Vagina (tissue), 2 donors: ENCODE measurements at places on chromosomes 7 and 10.

GRCh38 chr10:117223693-117224430 is 17.1 kb upstream of the SLC18A2 start:
- DNase-seq, result no peak
- H3K4me3 ChIP-seq, result no peak overlapping the region
- no peak overlapping the region for H3K27ac ChIP-seq
- H3K36me3 ChIP-seq, result no peaks in the 10 kb centered on the region

- H3K36me3 ChIP-seq, result no peaks in the 10 kb centered on the region
- H3K4me3 ChIP-seq, result no peak overlapping the region
- H3K27me3 ChIP-seq, result no peaks in the 10 kb centered on the region
- H3K4me1 ChIP-seq, result peaks cover 12% of the 10 kb centered on the region
Observed at GRCh38 chr7:106731187-106731586, 70.2 kb upstream of the CCDC71L start.

DNA sequence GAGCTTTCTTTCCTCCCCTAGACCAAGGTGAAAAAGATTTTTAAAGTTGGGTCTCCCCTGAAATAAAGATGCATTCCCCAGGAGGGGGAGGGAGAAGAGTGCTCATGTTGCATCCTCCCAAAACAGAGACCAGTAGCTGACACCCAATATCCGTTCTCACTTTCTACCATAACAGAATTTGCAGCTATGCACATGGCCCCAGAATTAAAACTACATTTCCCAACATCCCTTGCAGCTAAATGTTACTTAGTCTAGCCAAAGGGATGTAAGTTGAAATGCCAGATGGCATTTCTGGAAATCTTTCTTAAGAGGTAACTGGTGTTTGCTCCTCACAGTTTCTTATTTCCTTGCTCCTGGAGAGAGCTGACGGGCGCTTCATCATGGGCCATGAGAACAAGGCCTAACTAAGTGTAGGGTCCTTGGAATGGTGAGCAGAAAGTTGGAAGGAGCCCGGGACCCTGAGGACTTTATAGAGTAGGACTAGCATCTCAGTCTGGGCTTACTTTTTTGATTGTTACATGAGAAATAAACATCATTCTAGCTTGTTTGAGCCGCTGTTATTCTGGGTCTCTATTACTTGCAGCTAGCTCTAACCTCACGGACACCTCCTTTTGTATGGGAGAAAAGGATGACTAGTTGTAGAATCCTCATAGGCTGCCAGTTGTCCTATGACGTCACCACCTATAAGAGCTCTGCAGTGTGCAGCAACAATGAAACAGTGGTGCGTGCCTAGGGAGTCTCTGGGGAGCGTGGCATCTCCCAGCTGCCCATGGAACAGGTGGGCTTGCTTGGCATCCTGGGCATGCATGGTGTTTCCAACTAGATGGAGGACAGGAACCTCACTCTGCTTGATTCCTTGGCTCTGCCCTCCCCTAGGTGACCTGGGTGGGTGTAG is 46.1 kb upstream of the EXOC6 start:
- H3K36me3 ChIP-seq, result no peaks in the 10 kb centered on the region
- no peak for DNase-seq
- no peak overlapping the region for H3K4me3 ChIP-seq
- no peak overlapping the region for H3K27ac ChIP-seq

DNA sequence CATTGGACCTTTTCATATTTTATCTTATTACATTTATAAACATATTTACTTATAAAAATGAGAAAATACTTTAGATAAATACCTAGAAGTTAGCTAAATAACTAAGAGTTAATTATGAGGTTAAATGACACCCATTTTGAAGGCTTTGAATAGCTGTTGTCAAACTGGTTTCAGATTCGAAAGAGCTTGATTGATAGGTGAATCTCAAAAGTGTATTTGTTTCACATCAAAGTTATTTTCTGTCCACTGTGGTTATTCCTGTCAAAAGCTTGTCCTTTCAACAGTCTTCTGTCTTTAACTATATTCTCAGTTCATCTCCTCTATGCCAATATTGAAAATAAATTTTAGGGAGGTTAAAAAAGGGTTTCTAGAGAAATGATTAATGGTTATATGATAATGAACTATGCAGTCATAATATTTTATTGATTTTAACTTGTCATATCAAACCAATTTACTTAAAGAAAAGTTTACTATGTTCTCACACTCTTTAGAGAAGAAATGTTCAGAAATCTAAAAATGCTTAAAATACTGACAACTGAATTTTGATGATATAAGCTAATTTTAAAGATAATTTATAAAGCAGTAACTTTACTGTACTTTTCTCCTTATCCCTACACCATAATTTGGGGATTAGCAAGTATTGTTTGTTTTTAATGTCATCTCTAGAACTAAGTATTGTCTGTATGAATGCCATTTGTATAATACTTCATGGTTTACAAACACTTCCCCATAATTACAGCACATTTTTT is 72.0 kb upstream of the FOXP2 start:
- H3K36me3 ChIP-seq, result no peaks in the 10 kb centered on the region
- no peak for DNase-seq
- H3K4me1 ChIP-seq, result no peaks in the 10 kb centered on the region

DNA sequence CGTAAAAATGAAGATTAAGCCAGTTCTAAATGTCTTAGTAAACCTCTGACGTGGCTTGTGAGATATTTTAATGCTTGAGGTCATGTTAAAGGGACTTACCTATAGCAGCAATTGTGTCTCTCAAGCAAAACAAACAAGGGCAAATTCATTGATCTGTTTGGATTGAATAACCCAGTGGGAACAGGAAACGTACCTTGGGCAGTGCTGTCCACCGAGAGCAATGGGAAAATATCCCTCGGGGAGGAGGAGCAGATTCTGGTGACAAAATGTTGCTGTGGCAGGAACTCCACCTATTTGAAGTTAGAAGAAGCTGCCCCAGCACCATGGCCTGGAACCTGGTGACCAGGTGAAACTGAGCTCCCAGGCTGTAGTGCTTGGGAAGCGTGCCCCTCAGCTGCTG is 107.1 kb upstream of the FZD8 start:
- no peak for DNase-seq
- H3K4me1 ChIP-seq, result no peaks in the 10 kb centered on the region
- H3K27me3 ChIP-seq, result no peaks in the 10 kb centered on the region
- no peak overlapping the region for H3K27ac ChIP-seq
- H3K4me3 ChIP-seq, result no peak overlapping the region
- no peaks in the 10 kb centered on the region for H3K36me3 ChIP-seq

GRCh38 chr10:97701438-97702069 is 12.0 kb upstream of the MARVELD1 start:
- H3K27me3 ChIP-seq, result no peaks in the 10 kb centered on the region
- H3K4me1 ChIP-seq, result no peaks in the 10 kb centered on the region
- DNase-seq, result no peak
- H3K27ac ChIP-seq, result no peak overlapping the region
- no peak overlapping the region for H3K4me3 ChIP-seq

- H3K4me1 ChIP-seq, result no peaks in the 10 kb centered on the region
- no peaks in the 10 kb centered on the region for H3K36me3 ChIP-seq
- no peaks in the 10 kb centered on the region for H3K27me3 ChIP-seq
- DNase-seq, result no peak
- H3K27ac ChIP-seq, result no peak overlapping the region
Observed at GRCh38 chr7:146956321-146956720, 839.7 kb downstream of the CNTNAP2 start.

- no peak for DNase-seq
- no peaks in the 10 kb centered on the region for H3K36me3 ChIP-seq
- no peak overlapping the region for H3K4me3 ChIP-seq
- peaks cover 15% of the 10 kb centered on the region for H3K4me1 ChIP-seq
Observed at GRCh38 chr7:134720091-134720935, 59.1 kb upstream of the CALD1 start.

GRCh38 chr7:90592033-90592432 is 4.1 kb upstream of the CDK14 start:
- H3K4me3 ChIP-seq, result no peak overlapping the region
- no peaks in the 10 kb centered on the region for H3K4me1 ChIP-seq
- DNase-seq, result no peak
- no peak overlapping the region for H3K27ac ChIP-seq

DNA sequence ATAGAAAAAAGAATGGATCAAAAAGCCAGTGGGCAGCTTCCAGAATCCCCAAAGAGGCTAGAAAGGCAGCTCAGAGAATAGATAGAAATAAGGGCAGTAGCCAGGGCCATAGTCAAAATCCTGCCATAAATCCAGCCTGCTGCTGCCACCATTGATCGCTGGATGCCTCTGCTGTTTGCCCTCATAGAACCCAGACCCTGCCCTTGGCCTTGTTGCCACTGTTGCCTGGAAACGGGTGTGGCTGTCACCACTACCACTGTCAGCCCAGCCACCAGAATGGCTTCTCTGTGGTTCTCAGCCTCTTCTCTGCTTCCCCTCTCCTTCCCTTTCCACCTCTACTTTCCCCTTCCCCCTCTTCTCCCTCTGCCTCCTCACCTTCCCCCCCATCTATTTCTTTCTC is 57.8 kb downstream of the HHEX start:
- no peaks in the 10 kb centered on the region for H3K27me3 ChIP-seq
- no peak overlapping the region for H3K27ac ChIP-seq
- H3K4me1 ChIP-seq, result no peaks in the 10 kb centered on the region
- H3K36me3 ChIP-seq, result no peaks in the 10 kb centered on the region

GRCh38 chr10:79378383-79378646 is 31.0 kb downstream of the PPIF start:
- H3K27ac ChIP-seq, result no peak overlapping the region
- no peak overlapping the region for H3K4me3 ChIP-seq
- DNase-seq, result peak; percentile 81
- H3K36me3 ChIP-seq, result no peaks in the 10 kb centered on the region

DNA sequence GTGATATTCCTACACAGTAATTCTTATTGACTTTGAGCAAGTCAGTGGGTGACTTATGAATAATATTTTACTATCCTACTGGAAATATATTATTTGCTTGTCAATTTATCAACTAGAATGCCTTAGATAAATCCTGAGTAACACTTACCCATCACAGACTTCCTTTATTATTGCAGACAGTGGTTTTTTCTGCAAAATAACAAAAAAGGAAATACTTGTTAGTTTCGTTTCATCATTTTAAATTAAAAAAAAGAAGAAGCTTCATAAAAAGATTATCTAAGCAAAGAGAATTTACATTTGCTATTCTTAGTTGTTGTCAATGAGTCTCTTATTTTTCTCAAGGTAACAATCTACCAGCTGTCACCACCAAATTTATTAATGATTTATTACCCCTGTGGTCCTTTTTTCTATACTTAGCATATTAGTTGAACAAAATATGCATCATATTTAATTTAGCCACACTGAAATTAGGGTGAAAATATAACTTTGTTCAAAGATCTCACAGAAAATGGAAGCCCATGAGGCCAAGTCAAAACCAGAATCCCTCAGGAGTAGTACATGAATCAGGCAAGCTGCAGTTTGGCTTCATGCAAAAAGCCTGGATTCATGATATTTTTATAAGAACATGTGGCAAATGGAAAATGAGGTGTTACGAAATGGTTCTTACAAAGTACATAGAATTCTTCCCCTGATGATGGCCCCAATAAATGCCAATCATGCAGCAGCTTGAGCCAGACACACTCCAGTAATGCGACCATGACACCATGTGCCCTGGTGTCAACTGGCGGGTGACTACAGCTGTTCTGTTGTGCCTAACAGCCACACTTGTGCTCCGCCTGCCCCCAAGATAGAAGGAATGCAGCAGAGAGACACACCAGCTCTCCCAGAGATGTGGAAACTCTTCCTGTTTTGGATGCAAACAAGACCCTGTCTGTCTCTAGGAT is 132.6 kb downstream of the ELMO1 start:
- no peaks in the 10 kb centered on the region for H3K36me3 ChIP-seq
- H3K4me3 ChIP-seq, result no peak overlapping the region
- DNase-seq, result peak; percentile 92
- no peak overlapping the region for H3K27ac ChIP-seq
- no peaks in the 10 kb centered on the region for H3K27me3 ChIP-seq

DNA sequence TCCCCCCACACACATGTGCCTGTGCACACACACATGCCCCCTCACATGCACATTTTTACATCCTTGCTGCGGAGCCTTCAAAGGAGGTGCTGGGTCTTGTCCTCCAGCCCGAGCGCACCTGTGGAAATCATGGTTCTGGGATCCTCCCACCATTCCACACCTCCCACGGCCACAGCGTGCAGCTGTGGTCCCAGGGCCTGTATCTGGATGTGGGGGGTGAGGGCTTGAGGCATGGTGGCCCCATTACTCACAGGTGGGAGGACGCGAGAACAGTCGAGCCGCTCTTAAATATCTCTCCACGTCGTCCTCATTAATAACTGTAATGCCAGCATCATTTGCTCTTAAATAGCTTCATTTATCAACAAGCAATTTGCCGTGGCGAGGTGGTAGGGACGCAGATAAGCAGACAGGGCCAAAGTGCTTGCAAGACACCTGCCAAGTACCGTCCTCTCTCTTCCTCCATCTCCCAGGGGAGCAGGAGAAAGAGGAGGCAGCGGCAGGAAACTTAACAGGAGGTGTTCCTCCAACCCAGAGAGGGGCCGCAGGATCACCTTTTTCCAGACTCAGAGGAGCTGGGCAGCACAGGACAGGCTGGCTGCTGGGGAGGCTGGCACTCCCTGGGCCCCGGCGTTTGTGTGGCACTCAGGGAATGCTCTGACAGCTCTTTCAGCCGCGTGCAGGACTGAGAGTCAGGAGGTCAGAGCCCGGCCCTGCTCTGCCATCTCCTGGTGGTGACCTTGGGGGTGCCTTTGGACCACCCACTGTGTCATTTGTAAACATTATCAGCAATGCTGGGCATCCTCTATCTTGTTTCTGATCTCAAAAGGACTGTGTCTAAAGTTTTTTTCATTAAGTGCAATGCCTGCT is 87.4 kb downstream of the CDH23 start:
- H3K4me1 ChIP-seq, result no peaks in the 10 kb centered on the region
- no peaks in the 10 kb centered on the region for H3K27me3 ChIP-seq

DNA sequence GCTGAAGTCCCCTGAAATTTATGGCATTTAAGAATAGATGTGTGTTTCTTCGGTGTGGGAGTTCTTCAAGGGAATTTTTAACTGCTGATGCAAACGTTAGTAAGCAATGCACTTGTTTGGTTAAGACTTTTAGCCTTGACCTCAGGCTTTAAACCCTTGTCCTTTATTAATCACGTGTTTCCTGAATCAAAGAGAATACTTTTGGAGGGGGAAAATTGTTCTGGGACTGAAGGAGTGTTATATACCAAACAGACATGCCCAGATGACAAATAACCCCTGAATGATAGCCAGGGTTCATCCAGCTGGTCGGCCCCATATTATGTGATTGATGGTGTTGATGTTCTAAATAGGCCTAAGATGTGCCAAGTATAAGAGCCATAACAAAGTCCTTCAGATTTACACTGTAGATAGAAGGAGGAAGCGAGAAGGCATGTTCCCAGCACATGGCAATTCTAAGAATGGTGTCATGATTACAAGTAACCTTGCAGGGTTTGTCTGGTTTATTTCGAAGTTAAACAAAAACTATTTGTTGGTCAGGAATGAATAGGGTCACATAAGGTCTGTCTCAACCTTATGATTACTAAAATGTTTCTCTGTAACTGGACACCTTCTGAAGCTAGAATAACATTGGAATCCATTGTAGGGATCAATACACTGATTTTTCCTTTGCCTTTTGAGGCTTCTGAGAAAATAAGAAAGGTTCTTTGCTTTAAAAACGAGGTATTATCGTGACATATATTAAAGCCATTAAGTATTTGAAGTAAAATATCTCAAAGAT is 124.2 kb upstream of the SEM1 start:
- H3K27me3 ChIP-seq, result no peaks in the 10 kb centered on the region
- DNase-seq, result no peak
- H3K4me1 ChIP-seq, result peaks cover 8% of the 10 kb centered on the region
- no peak overlapping the region for H3K4me3 ChIP-seq
- H3K36me3 ChIP-seq, result no peaks in the 10 kb centered on the region
